ENCODE measurements at places on chromosomes 12 and 14.

- no peak for DNase-seq
Observed at GRCh38 chr12:21940549-21941505, at the start of gene ABCC9. TSS of gene ABCC9 (minus strand) at chr12:21941426. CDS start at chr12:21936674, 4,752 bp downstream.

GRCh38 chr14:39050389-39050788 lies 52.6 kb downstream of the SEC23A start:
- DNase-seq = no peak

DNA sequence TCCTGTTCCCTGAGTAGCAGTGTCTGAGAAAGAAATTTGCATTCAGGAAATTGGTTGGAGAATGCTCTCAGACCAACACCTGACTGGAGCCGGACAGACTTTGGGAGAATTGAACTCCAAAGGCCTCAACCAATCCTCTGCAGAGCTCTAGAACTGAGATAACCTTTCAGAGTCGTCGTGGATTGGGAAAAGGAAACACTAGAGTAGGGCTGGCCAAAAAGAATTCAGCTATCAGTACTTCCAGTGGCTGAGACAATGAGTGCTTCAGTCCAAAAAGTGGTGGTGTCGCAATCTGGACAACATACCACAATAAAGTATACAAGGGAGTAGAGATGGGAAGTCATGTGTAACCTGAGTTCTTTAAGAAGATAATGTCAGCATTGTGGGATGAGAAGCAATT lies 377.1 kb downstream of the SLC16A7 start:
- no peak for DNase-seq

GRCh38 chr14:24972844-24973243 lies 77.1 kb downstream of the STXBP6 start:
- no peak for DNase-seq

DNA sequence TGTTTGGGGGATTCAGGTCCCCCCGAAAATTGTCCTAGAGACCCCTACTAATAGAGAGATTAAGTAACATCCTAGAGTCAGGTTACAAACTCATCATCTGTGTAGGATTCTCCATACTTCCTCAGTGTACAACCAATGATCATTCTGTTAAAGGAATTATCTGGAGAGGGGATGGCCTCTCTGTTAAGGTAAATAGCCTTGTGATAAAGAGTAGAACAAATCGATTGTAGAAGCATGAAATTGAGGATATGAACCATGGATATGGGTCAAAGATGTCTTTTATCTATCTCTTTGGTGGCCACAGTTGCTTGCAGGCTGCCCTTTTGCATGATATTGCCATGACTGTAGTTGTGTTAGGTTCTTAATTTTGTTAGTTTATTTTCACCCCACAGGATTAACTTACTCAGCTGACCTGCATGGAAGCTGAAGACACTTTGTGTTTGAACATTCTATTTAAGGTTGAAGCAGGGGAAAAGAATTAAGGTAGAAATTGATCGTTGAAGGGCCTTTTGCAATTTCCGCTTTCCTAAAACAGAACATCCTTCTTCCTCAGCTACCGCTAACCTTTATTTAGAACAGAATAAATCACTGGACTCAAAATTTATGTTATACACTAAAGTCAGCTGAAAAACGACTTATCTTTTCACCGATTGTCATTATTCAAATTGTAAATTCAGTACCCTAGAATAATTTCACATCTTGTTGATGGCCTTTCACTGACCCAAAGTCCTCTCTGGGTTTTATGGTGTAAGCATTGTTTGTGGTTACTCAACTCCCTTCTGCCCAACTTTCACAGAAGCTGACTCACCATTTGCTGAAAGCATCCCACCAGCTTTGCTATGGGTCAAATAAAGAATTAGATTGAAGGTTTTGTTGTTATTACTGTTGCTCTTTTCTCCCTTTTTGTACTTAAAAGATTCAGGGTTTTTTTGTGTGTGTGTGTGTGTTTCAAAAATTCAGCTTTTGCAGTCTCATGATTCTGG lies 52.3 kb downstream of the IRAK3 start:
- DNase-seq = no peak

- DNase-seq = no peak
Observed at GRCh38 chr14:81301813-81302212, 81.1 kb upstream of the GTF2A1 start.

DNA sequence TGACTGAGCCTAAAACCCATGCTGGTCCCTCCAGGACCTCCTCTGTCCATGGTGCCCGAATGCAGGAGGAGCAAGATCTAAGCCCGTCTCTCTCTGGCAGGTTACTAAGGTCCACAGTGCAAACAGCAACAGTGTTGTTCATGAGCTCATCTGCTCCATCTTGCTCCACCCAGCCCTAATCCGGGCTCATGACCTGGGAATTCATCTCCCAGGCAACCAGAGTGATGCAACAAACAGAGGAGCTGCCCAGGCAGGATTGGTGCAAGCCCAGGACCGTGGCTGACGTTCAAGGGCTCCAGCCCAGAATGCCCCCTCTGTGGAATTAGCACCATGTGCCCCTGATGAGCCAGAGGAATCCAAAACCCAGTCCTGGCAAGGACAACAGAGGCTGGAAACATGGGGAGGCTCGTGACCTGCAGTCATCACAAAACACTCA lies 29.9 kb downstream of the HSPB8 start:
- DNase-seq = no peak

- no peak for DNase-seq
Observed at GRCh38 chr12:83145325-83145840, 458.7 kb downstream of the TMTC2 start.

GRCh38 chr14:51521764-51522163 lies 129.9 kb upstream of the FRMD6 start:
- DNase-seq = no peak

DNA sequence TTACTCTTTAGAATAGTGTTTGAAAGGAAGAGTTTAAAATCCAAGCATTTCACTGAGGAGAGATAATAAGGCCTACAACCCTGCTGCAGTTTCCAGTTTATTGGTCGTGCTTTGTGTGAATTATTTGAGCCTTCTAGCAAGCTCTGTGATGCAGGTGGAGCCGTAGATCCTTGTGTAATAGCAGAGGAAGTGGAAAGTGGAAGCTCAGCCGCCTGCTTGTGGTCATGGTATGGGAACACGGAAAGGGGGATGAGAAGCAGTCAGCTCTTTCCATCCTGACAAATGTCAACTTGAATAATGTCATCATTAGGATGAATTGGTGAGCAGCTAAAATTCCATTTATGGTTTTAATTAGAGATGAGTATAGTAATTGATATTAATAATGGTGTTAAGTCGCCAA lies 29.1 kb downstream of the SYNE2 start:
- DNase-seq = no peak

GRCh38 chr14:70810621-70811020 lies 1.3 kb upstream of the MAP3K9 start:
- DNase-seq = no peak

- no peak for DNase-seq
Observed at GRCh38 chr12:115910057-115910456, 367.4 kb downstream of the MED13L start.

DNA sequence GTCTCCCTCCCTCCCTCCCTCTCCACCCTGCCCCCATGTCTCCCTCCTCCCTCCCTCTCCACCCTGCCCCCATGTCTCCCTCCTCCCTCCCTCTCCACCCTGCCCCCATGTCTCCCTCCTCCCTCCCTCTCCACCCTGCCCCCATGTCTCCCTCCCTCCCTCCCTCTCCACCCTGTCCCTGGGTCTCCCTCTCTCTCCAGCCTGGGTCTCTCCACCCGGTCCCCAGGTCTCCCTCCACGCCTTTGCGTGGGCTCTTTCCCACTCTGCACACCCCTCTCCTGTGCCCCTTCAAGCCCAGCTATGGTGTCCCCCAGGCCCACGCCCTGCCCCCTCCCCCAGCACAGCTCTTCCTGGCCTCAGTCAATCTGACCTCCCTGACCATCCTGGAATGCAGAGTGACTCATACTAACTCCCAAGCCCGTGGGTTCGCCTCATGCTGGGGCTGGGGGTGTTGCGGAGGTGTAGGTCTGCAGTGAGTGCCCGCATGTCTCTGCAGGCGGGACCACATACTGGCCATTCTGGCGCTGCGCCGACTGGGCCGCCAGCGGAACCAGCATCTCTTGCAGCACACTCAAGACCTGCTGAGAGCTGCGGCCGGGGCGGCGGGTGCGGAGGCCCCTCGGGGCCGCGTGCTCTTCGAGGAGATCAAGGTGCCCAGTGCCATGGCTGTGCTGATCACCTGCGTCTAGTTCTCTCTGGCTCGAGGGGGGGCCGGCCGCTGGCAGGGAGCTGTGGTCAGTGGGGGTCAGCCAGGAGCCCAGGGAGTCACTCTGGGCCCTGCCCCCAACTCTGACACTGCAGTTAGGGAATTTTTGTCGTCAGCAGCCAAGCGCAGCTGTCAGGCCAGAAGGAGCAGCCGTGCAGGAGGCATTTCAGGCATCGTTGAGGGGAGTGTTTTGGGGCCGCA lies 13.5 kb upstream of the TNFAIP2 start:
- no peak for DNase-seq

DNA sequence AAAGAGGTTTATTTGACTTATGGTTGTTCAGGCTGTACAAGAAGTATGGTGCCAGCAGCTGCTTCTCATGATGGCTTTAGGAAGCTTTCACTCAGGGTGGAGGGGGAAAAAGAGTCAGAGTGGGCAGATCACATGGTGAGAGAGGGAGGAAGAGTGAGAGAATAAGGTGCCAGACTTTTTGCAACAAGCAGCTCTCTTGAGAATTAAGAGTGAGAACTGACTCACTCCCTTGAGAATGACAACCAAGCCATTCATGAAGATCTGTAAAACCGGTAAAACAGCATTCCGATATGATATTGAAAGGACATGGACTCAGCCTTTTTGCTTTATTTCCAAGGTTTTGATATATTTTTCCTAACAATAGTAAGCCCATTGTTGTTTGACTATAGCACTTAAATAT lies 501.2 kb downstream of the GALC start:
- no peak for DNase-seq

DNA sequence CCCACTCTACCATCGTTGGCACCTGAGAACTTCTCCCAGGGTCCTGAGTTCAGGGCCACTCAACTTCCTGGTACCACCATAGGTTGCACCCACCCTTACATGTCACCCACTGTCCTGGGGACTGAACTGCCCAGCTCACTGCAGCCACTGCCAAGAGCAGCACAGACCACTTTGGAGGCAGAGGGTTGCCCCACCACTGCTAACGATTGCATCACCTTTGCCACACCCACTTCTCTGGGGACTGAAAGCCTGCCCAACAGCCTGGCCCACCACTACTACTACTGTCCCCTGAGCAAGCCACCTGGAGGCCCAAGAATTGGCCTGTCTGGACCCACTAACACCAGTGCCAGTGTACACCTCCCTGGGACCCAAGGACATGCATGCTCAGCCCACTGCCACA lies 27.6 kb downstream of the CACNA2D4 start:
- no peak for DNase-seq

GRCh38 chr14:68967459-68967940 lies 11.6 kb downstream of the ACTN1 start:
- no peak for DNase-seq

DNA sequence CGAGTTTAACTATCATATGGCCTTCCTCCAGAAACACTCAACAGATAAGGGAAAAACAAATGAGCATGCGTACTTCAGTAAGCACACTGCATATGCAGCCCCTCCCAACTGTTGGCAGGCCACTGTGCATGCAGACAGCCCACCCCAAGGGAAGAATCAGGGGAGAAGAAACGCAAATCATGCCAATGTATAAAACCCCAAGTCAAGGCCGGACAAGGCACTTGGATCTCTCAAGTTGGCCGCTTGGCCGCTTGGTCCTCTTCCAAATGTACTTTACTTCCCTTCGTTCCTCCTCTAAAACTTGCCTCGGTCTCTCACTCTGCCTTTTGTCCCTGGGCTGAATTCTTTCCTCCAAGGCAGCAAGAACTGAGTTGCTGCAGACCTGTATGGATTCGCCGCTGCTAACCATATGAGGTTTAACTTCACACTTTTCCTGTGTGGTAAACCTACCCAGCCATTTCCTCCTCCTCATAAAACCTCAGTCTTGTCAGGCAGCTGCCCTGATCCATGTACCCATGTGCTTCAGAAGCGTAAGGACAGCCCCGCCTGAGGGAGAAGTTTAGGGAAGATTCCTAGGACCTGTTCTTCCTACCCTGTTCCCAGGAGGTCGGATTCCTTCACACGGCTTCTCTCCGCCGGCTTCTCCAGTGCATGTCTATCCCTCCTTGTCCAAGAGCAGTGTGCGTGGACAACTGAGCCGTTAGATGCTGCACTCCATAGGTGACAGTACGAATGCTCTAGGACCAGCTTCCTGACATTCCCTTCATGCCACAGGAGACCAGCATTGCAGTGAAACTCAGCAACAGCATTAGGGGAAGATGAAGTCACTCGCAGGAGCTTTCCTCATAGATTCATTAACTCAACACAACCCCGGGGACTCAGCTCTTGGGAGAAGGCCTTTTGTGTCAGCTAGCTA lies 188.0 kb downstream of the MON2 start:
- no peak for DNase-seq

DNA sequence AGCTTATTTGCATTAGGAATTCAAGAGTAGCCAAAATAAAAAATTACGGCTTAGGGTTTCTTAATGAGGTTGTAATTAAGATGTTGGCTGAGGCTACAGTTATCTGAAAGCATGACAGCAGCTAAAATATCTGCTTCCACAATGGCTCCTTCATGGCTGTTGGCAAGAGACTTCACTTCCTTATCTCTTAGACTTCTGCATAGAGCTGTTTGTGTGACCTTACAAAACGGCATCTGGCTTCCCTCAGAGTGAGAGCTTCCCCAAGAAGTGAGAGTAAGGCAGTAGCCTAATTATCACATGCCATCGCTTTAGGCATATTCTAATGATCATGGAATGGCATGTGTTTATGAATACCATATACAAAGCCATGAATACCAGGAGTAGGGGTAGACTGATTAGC lies 57.6 kb downstream of the CCDC59 start:
- DNase-seq = no peak

DNA sequence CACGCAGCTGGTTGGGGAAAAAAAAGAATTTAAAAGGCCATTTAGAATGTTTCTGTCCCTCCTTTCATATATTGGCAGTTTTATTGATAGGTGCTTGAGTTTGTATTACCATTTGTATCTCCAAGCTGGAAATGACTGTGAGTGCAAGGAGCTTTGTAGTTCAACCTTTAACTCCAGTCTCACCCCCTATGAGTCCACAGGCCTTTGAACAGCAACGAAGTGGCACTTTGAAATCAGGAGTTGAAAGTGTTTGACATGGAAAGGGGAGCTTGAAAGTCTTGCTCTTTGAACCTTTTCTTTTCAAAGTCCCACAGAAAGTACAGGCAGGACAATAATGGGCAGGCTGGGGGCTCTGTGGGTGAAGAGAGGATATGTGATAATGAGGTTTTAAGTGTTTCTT lies 480.3 kb downstream of the RERGL start:
- no peak for DNase-seq

- no peak for DNase-seq
Observed at GRCh38 chr14:38285962-38286361, 30.1 kb upstream of the CLEC14A start.

GRCh38 chr14:77106666-77107065 lies 8.6 kb downstream of the CIPC start:
- DNase-seq = no peak

Data from stimulated activated CD4-positive, alpha-beta T cell treated with anti-CD3 and anti-CD28 coated beads, Interleukin-1b, Interleukin-23, amount 100 ng/mL, for 1 hour (primary cell).